ENCODE measurements at places on chromosomes 4 and X.

- no peak for DNase-seq
Measured at GRCh38 chr4:2837110-2837903, 6.3 kb upstream of the ADD1 start.

GRCh38 chr4:7703688-7704087 is 236.0 kb downstream of the AFAP1 start:
- DNase-seq = no peak

- DNase-seq = no peak
Measured at GRCh38 chrX:920234-920799, 289.7 kb downstream of the SHOX start.

- DNase-seq = no peak
Measured at GRCh38 chr4:161411901-161412300, 751.9 kb downstream of the FSTL5 start.

DNA sequence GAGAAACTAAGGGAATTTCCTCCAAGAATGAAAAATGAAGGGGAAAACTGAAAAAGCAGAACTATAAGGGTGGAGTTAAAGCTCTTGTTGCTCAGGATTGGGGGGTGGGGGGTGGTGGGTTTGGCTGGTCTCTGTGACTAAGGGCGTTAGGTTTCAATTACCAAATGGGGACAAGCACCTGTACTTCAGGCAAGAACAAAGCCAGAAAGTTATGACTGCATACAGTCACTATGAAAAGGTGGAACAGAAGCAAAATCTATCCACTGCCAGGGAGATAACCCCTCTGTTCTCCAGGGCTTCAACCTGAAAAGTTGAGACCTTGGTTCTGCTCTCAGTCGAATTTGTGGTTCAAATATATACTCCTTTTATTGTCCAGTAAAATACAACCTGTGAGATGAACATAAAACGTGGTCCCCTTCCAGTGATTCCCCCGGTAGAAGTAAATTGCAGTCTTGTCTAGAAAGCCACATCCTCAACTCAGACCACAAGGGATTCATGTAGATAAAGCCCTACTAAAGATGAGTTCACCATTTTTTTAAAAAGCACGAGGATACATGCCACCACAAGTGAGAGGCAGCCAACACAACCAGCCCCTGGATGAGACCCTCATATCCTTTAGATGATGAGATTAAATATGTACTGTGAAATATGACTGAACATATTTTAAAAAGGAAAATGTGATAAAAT is 257.1 kb upstream of the RPS6KA3 start:
- DNase-seq = no peak

- no peak for DNase-seq
Measured at GRCh38 chr4:169164669-169165415, 105.9 kb downstream of the SH3RF1 start.

GRCh38 chrX:130121505-130121800 is 11.2 kb upstream of the ELF4 start:
- no peak for DNase-seq

DNA sequence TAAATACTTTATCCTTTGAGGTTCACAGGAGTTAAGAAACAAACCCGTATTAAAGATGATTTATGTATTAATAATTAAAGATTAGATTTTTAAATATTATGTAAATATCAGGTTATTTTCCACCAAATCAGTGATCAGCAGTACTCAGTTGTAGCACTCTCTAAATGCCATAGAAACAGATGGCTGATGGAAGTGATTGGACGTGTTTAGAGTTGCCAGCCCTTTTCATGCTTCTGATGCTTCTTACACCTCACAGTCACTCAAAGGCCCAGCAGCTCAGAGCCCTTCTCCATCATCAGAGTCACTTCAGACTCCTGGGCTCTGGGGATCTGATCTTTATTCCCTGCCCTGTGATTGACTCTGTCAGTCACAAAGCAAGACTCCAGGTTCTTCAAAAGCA is 170.1 kb upstream of the PGRMC2 start:
- DNase-seq = no peak

DNA sequence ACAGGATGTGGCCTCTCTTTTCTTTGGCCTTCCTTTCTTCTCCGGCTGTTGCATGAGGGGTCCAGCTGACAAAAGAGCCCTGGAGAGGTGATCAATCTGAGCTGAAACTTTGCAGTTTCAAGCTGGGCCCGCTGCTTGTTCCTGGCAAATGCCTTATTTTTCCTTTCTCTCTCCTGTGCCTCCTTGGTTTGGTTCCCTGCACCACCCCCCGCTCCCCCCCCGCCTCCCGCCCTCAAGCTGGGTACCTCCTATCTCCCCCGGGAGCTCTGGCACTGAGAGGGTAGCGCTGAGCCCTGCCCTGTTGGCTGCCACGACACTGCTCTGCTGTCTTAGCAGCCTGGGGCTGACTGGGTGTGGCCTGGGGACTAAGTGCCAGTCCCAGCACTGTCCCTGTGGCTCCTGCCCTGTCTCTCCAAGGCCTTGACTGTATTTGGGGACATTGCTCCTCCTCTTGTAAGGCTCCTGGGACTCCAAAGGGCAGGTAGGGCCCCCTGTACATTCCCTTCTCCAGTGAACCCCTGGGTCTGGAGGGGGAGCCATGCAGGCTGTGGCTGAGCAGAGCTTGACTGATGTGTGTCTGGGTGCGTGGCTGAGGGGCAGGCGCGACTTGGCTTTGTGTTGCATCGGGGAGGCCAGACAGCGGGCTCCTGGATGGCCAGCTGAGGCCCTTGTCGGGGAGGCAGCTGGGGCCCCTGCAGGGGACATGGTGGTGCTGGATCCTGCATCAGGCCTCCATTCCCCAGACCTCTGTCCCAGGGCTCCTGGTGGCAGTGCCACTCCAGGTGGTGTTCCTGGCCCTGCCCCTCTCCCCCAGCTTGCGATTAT is 1.1 kb downstream of the PLXNA3 start:
- no peak for DNase-seq

DNA sequence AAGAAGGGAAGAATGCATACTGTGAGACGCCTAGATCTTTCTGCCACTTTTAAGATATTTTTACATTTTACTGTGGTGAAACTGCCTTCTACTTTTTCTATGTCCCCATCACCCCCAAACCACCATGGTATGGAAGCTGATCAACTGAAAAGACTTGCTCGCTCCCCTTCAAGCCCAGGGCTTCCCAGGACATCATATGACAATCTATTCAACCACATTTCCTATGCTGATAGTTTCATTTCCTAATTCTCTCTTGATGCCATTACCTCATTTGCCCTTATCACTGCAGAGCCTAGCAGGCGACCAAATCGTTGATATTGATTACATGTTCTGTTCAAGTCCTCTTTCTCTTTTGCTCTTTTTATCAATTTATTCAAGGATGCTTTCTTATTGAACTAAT is 40.1 kb upstream of the KLHL34 start:
- DNase-seq = no peak

DNA sequence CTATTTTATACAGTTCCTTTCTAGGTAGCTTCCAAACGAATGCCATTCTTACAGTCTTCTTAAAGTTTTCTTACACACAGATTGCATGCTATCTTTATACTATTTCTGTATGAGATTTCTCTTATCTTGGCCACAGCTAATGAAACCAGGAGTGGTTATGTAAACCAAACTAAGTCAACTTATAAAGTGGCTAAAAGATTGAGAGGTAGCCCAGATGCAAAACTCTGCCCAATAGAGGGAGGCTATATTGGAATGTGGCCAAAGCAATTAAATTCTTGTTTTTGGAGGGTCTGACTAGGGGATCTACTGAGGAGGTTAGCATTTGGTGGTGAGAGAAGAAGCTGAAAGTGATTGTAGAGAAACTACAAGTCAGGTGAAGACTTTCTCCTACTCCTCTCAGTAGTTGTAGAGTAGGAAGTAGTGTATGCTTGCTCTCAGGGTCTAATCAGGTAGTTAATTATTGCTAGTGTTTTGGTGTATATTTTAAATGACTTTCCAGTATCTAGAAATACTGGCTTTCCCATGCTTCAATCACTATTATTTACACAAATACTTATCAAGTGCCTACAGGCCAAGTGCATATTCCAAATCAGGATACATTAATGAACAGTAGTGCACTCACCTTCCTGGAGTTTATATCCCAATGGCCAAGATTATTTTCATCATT is 104.2 kb upstream of the HPGD start:
- DNase-seq = no peak

- no peak for DNase-seq
Measured at GRCh38 chrX:54049801-54050200, 5.5 kb upstream of the PHF8 start.

DNA sequence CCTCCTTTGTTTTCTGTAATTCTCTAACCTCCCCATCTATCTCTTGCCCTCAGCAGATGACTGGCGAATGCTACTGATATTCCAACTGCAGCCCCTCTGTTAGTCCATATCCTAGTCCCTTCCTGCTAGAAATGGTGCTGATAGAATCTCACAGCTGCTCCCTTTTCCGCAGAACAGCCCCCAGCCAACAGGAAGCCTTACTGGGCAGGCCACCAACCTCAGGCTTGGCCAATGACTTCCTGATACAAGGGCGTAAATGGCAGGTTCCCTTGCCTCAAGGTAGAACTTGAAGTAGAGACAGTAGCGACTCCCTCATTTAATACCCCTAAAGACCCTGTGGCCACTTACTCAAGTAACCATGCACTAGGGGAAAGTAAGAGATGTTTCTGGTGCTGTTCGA is 26.7 kb upstream of the SLC2A9 start:
- DNase-seq = no peak

GRCh38 chr4:36392024-36392423 is 110.6 kb downstream of the DTHD1 start:
- DNase-seq = no peak

- no peak for DNase-seq
Measured at GRCh38 chrX:38081909-38082308, 75.6 kb downstream of the SYTL5 start.

DNA sequence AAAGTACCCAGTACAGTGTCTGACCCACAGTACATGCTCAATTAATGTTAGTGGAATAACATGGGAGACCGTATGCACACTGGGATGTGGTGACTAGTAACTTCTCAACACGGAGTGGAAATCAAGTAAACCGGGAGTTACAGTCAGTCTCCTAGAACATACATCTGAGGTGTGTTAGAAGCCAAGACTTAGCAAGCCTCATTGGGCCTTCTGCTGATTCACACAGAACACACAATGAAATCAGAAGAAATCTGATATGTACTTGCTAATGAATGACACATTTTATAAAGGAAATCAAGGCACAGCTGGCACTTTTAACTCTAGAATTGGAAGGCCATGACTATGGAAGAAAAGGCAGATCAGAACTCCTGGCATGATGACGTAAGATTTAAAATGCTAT is 13.0 kb downstream of the TRAPPC2 start:
- DNase-seq = no peak

DNA sequence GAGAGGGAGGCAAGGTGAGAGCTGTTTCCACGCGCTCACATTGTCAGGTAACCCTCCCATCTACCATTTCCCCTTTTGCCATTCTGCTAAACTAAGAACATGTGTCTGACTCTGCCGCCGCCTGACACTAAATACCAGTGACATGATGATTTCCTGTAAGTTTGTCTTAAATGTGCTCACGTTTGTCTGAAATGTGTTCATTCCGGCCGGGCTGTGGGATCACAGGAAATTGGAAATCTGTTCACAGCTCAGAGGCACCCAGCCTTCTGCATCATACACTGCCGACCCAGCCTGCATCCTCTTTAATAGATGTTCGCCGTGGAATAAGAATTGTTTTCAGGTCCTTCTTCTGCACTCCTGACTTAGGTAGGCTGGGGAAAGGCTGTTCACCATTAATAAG is 336.2 kb upstream of the PPARGC1A start:
- DNase-seq = no peak

DNA sequence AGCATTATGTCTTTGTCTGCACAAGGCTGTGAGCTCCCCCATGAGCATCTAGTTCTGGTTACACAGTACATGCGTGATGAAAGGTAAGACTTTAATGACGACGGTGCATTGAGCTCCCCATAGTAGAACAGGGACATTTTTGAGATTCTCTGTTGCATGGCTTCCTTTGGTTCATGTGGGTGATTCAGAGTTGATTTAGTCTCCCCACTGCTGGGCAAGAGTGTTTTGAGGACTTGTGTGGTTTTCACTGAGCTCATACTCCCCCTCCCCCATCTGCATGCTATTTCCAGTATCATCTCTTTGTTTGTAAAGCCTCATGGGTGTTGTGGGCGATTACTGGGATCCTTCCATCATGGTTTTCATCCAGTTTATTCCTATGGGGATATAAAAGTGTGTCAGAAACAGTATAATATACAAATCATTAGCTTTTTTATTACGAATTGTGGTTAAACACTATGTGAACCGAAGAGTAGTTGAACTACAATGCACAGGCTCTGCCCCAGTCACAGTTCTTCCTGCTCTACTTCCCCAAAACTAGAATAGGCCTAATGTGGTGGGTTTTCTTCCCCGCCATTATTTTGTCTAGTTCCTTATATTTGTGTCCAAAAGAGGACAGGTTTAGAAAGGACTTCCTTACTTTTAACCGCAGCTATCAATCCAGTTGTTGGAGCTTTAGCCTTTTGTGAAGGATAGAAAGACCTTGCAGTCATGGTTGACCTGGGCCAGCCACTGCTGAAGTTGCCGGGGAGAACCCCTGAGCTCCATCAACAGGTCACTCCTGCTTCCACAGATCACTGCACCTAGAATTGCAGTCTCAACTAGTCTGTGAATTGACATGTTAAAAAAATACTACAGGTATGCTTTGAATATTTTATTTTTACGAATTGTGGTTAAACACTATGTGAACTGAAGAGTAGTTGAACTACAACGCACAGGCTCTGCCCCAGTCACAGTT is 30.4 kb downstream of the KIT start:
- no peak for DNase-seq

- DNase-seq = no peak
Measured at GRCh38 chrX:63506320-63506719, 155.2 kb upstream of the SPIN4 start.

DNA sequence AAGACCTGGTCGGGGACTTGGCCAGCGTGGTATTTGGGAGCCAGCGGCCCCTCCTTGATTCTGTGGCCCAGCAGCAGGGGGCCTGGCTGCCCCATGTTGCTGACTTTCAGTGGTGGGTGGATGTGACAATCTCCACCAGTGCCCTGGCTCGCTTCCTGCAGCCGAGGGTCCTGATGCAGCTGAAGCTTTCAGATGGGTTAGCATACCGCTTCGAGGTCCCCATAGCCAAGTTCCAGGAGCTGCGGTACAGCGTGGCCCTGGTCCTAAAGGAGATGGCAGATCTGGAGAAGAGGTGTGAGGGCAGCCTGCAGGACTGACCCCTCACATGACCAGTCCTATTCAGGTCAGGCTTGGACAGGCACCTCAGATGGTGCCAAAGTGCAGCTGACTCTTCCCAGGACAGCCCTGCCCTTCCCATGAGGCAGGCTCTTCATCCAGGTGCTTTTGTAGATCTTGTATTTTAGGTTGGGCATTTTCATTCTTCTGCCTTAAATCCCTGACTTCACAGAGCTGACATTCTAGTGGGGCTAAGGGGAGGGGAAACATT is 15.1 kb downstream of the LNX1 start:
- DNase-seq = no peak

DNA sequence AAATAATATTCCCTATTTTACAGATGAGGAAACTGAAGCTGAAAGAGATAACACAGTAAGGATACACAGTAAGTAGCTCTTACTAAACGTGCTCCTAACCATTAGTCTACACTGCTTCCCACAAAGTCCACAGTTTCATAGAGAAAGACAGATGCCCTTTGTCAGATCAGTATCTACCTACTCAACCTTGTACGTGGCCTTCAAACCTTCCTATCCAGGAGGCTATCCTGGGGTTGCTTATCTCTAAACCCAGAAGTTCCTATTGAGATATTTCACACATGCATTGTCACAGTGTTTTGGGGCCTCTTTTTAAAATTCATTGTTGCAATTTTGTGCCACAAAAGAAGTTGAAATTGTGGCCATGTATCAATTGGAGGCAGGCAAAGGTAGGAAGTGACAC is 208.0 kb downstream of the ENOX2 start:
- DNase-seq = no peak

GRCh38 chr4:40321574-40322275 is 13.4 kb upstream of the CHRNA9 start:
- no peak for DNase-seq

GRCh38 chrX:97045470-97045869 is 161.8 kb downstream of the RPA4 start:
- no peak for DNase-seq
